ENCODE measurements at places on chromosomes 7 and 10. TPM values are rescaled to one million over a fixed set of nuclear protein-coding genes. Genes with fewer than 3 reads are reported as not detected.

The SUN3 gene
- not detected for total RNA-seq

The CNPY1 gene
- total RNA-seq = not detected

The AMPH gene
- 2.8 TPM for total RNA-seq

The CUX1 gene
- total RNA-seq = 36.7 TPM

The C10orf53 gene
- not detected for total RNA-seq

The HPS6 gene
- 40.9 TPM for total RNA-seq

The GIMAP6 gene
- total RNA-seq = 1.0 TPM

The STOX1 gene
- 0.48 TPM for total RNA-seq

The SPACDR gene
- total RNA-seq = not detected

The HYAL4 gene
- not detected for total RNA-seq

The DNAH11 gene
- total RNA-seq = 1.2 TPM

The ACBD7 gene
- 0.40 TPM for total RNA-seq

The SLC26A5 gene
- total RNA-seq = not detected

The TSPAN12 gene
- total RNA-seq = 27.5 TPM

The ZNF107 gene
- total RNA-seq = 4.3 TPM

The VWDE gene
- total RNA-seq = 0.13 TPM

The NPFFR1 gene
- not detected for total RNA-seq

The SDK1 gene
- 4.9 TPM for total RNA-seq

The ZNF511 gene
- total RNA-seq = 35.8 TPM

The ANKMY2 gene
- 8.6 TPM for total RNA-seq

The PIP gene
- not detected for total RNA-seq

The POLR2J2 gene
- total RNA-seq = 0.40 TPM

The INTS1 gene
- total RNA-seq = 63.2 TPM

The CACNA2D1 gene
- total RNA-seq = 14.6 TPM

The NYAP1 gene
- 10.5 TPM for total RNA-seq

The ZNF804B gene
- total RNA-seq = not detected

The DLD gene
- 29.5 TPM for total RNA-seq

The INA gene
- 1.1 TPM for total RNA-seq

The OR2A7 gene
- total RNA-seq = 0.13 TPM

The COL28A1 gene
- not detected for total RNA-seq

The BBS9 gene
- total RNA-seq = 10.0 TPM

The AZGP1 gene
- 0.40 TPM for total RNA-seq

The XRCC2 gene
- total RNA-seq = 2.1 TPM

The DKK1 gene
- 5.9 TPM for total RNA-seq

The TRIP6 gene
- total RNA-seq = 103 TPM

The FAM170B gene
- not detected for total RNA-seq

The ACHE gene
- total RNA-seq = 1.7 TPM

The GPR141 gene
- total RNA-seq = 0.26 TPM

The OR2A12 gene
- not detected for total RNA-seq

The ITGA8 gene
- under 0.01 TPM for total RNA-seq

The AKR1C2 gene
- 3.7 TPM for total RNA-seq

The GPR22 gene
- not detected for total RNA-seq

The LRRTM3 gene
- total RNA-seq = not detected

The BNIP3 gene
- 202 TPM for total RNA-seq

The NPTX2 gene
- 0.96 TPM for total RNA-seq

The MBL2 gene
- not detected for total RNA-seq

The SVOPL gene
- not detected for total RNA-seq

The WEE2 gene
- total RNA-seq = not detected

The PPP1R3C gene
- total RNA-seq = 17.3 TPM
